Heart left ventricle (tissue), 16 donors: ENCODE measurements at places on chromosomes 1 and 21.
A peak's percentile ranks its signal among the peaks of the same experiment; 100 is the strongest.

DNA sequence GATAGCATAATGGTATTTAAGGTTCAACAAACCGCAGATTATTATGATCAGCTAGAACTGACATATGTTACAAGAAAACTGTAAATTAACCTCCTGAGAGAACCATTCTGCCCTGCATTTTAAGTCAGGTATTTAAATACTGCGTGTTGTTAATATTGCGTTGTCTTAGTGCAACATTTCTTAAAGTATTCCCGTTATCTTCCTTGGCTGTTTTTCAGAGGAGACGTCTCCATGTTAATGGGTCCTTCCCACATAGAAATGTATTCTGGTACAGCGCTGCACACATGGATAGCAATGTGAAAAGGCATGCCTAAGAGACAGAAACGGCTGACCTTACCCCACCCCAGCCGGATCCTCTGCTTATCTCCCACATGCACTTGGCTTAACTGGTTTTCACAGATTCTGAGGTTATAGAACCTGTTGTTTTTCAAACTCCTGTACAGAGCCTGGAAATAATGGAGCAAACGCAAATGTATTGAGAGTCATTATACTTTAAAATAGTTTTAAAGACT is 22.8 kb upstream of the DEGS1 start:
- DNase-seq = no peak

- DNase-seq = peak; percentile 72
These were observed 35.7 kb upstream of the VAV3 start for GRCh38 chr1:108000620-108001111.

DNA sequence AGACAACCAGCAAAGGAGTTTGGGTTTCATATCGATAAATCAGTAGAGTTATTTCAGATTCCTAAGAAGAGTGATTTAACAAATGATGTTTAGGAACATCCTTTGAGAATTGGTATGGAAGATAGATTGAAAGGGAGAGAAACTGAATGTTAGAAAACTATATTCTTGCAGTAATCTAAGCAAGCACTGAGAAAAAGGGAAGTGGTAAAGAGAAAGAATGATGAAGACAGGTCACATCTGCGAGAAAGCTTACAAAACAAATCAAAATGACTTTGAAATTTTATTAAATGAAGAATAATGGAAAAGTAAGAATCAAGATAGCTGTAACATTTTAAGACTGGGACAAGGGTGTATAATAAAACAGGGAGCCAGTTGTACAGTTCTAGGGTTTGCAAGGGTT is 177.0 kb downstream of the HS2ST1 start:
- DNase-seq = no peak

DNA sequence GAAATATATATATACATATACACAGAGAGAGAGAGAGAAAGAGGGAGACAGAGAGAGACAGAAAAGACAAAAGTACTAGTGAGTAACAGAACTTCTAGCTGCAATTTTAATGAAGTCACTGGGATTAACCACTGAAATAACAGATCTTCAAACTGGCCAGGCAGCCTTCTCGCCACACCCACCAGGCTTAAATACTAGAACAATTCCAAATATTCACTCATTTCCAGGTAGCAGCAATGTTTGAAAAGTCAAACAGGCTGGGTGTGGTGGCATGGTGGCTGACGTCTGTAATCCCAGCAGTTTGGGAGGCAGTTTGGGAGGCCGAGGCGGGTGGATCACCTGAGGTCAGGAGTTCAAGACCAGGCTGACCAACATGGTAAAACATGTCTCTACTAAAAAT is 5.2 kb downstream of the PRDX1 start:
- no peak for DNase-seq

GRCh38 chr1:29821605-29822004 is 585.3 kb downstream of the PTPRU start:
- no peak for DNase-seq

DNA sequence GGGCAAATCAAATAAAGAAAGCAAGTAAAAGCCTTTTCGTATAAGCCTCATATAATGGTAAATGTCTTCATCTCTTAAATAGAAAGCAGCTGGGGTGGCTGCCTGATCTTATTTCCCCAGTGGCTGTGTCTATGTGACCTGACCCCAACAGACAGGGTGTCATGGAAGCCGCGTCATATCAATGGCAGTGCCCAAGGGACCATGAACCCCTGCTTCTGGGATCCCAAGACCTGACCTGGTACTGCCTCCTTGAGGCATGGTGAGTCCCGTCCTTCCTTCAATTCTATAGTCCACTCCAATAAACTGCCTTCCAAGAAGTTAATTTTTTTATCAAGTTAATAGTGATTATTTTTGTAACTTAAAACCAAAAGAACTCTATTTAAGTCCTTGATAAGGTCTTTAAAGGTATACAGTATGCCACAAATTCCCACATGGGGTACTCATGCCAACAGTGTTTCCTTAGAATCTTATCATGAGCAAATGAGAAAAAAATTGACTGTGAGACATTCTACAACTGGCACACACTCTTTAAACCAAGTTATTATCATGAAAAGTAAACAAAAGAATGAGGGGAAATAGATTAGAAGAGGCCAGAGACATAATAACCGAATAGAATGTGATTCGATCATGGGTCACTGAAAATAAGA is 104.6 kb downstream of the ADSS2 start:
- no peak for DNase-seq

- no peak for DNase-seq
These were observed 892.4 kb upstream of the B3GALT2 start for GRCh38 chr1:194078765-194079164.

GRCh38 chr1:57431400-57431799 is 7.5 kb upstream of the DAB1 start:
- no peak for DNase-seq

GRCh38 chr1:238060061-238060460 is 169.3 kb upstream of the ZP4 start:
- no peak for DNase-seq

GRCh38 chr1:158969166-158969565 is 37.8 kb downstream of the PYHIN1 start:
- DNase-seq = no peak

- no peak for DNase-seq
These were observed 127.6 kb upstream of the C1orf105 start for GRCh38 chr1:172292840-172293239.

- no peak for DNase-seq
These were observed 31.6 kb upstream of the PADI6 start for GRCh38 chr1:17340358-17340757.

GRCh38 chr1:116908266-116908665 is 1.4 kb upstream of the PTGFRN start:
- no peak for DNase-seq

- no peak for DNase-seq
These were observed 156.6 kb upstream of the RAB4A start for GRCh38 chr1:229114315-229114714.

DNA sequence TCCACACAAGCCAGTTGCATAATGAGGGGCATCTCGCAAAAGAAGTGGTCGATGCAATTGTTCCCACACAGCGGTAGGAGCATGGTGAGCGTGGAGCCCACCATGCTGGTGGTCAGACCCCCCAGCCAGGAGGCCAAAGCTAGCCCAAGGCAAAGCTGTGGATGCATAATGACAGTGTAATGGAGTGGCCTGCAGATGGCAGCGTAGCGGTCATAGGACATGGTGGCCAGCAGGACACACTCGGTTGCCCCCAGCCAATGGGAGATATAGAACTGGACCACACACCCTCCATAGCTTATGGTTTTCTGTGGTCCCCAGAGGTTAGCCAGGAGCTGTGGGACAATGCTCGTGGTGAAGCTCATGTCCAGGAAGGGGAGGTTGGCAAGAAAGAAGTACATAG is 4.3 kb downstream of the OR2C3 start:
- DNase-seq = no peak

DNA sequence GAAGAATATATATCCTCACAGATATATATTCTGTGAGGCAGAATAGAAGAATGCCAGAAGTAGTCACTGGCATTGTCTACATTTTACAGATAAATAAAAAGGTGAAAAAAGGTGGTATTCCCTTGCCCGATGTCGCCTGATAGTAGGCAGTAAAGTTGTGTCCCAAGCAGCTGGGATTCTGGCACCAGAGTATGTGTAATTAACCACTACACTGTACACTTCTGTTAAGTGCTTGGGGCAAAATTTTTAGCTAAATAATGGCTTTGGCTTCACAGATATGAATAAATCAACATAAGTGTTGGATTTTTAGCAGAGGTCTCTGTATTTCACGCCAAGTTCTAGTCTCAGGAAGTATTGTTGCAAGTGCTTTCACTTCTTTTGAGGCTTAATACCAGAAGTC is 13.3 kb upstream of the CASQ2 start:
- no peak for DNase-seq

DNA sequence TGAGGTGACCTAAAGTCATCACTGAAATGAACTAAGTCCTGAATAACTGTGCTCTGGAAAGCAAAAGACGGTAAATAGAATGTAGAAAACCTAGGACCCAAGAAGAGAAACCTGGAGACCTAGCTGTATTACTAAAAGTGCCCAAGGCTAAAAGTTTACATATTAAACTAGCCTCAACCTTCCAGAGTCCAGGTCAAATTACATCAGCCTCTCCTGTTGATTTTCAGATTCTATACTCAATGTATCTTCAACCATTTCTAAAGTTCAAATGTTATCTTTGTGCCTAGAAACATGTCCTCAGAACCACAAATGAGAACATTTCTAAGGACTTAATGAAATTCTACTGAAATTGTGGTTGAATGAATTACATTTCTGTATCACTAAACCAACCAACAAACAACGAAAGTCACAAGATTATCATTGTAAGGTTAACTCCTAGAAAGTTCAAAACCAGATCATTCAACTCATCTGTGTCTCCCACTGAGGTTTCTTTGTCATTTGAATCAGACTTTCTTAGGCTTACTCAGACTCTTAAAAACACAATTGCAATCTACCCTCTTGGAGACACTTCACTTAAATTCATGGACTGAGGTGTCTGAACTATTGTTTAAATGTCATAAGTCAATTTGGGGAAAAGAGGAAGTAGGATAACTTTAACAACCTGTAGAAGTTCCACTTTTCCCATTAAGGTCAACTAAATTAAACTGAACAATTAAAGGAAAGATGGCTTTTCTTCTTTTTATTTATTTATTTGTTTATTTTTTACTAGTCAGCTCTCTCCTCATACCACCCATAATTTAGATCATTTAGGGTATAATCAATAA is 207.7 kb downstream of the BARHL2 start:
- no peak for DNase-seq

GRCh38 chr1:167601442-167602383 is 28.3 kb upstream of the RCSD1 start:
- peak; percentile 51 for DNase-seq

DNA sequence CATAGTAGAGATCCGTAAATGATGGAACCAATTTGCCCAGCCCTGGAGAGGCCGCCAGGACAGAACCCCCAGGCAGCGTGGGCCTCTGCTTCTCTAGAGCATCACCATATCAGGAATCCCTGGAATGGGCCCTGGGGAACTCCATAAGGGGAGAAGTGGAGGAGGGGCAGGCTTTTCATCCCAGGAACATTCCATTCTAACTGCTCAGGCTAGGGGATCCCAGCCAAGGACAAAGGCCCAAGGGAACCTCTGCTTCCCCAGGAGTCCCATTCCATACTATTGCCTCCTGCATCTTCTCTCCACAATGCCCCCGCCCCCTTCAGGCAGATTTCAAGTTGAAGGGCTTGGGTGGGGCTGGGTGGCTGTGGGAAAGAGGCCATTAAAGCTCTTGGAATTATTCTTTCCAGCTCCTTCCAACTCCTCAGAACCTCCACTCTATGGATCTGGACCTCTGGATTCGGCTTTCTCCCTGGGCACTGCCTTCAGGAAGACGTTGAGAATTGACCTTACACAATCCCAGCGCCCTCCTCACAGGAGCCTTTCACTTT is 6.0 kb downstream of the TRNP1 start:
- DNase-seq = peak; percentile 73

DNA sequence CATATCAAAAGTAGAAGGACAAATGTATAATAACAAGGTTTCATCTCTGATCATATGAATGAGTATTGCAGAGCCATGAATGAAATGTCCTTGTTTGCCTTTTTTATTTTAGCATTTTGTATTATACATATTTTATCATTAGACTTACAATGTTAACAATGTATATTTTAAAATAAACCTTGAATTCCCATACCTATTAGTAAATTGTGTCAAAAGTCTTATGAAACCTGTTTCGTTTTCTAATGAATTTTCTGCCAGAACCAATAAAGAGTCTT is 646 bp downstream of the DNAJB4 start:
- DNase-seq = no peak

- DNase-seq = no peak
These were observed 9.3 kb upstream of the DCAF6 start for GRCh38 chr1:167927046-167927754.

DNA sequence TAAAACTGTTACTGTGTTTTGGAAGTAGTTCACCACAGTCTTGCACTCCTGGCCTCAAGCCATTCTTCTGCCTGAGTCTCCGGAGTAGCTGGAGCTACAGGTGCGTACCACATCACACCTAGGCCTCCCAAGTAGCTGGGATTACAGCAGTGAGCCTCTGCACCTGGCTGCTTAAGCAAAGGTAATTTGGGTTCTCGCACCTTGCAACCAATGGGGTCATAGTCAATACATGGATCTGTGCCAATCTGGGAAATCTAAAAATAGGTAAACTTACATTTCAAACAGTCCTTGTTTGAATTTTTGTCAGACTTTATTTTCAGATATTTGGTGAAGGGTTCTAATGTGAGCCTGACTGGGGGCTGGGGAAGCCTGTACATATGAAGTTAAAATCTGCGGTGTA is 466.5 kb downstream of the PCP4 start:
- DNase-seq = no peak

GRCh38 chr1:160085686-160086455 is 4.5 kb downstream of the KCNJ9 start:
- peak; percentile 88 for DNase-seq

- DNase-seq = no peak
These were observed 73.4 kb upstream of the SERTAD4 start for GRCh38 chr1:210159211-210159610.

GRCh38 chr1:219088778-219089557 is 84.7 kb upstream of the LYPLAL1 start:
- DNase-seq = no peak

- peak; percentile 60 for DNase-seq
These were observed 229.6 kb downstream of the HHAT start for GRCh38 chr1:210558302-210558701.

DNA sequence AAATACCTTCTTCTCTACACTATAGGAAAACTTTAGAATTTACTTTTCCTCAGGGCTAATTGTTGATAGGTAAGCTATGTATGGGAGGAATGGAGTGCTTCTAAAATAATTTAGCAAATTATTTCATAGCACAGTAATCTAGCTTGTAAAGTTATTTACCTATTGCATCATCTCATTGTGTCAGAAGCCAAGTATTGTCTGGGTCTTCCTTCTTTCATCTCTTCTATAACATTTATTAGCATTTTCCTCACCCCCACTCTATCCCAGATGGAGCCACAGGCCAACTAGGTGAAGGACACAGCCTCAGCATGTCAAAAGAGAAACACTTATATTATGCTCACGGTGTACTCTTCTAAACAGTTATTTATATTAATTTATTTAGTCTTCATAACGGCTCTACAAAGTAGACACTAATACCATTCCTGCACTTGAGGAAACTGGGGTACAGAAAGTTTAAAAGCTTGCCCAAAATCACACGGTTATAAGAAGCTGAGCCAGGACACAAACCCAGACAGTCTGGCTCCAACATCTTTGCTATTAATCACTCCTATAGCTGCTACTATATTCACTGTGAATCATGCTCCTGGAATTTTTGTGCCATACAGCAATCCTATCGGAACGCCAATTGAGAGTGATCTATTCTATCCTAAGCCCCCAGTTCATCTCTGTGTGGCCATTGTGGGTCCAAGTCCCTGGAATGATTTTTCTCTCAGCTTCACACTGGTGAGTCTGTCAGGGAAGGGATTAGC is 43.1 kb downstream of the OR10J5 start:
- DNase-seq = no peak

- DNase-seq = peak; percentile 43
These were observed 1.1 kb downstream of the PLXNA2 start for GRCh38 chr1:208242941-208243526.

- no peak for DNase-seq
These were observed 22.7 kb upstream of the SH3BGRL3 start for GRCh38 chr1:26257222-26257621.
